ENCODE measurements at places on chromosomes 16 and 17.

DNA sequence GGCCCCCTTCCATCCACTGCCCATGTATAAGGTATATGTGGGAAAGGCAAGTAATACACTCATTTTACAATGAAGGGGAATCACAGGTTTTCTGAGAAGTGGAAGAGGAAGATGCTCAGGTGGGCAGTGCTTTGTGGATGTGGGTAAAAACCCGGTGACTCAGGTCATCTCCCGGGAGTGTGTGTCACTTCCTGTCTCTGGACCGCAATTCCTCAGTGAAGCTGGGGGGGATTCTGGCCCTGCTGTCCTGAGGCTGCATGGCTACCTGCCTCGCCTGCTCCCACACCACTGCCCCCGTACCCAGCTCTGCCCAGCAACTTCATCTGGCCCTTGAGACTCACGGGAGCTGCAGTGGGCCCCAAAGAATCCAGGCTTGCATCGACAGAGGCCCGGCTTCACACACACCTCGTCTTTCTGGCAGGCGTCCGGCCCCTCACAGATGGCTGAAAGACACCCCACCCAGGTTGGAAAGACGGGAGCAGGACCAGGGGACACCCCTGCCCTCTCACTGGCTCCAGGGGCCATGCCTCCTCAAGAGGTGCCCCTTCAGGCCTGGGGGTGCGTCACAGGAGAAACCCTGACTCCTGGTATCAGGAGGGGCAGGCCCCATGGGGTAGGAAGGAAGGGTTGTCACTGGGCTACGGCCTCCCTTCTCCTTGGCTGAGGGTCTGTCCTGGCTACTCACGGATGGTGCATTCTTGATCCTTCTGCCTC is 882 bp downstream of the SCARF1 start:
- DNase-seq: no peak

- no peak for DNase-seq
Measured at GRCh38 chr17:39631403-39631802, 4.7 kb downstream of the PPP1R1B start.

DNA sequence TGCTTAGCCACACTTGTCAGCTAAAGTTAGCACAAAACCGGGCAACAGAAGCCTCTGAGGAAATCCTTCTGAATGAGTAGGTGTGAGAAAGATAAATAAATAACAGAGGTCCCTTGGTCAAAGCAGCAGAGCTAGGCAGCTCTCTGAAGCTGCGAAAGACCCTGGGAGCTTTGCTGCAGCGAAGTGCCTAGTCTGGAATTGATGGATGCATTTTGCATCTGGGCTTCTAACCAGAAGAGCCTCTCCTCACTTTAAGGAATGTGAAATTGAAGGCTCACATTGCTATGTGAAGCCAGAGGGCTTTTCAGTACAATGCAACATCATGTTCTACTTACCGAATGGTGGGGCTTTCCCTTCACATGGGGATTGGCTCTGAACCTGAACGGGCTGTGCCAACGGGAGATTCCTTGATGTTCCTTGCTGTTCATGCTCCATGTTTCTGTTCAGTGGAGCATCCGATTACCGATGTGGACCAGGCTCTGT is 274.6 kb downstream of the HS3ST3B1 start:
- no peak for DNase-seq

DNA sequence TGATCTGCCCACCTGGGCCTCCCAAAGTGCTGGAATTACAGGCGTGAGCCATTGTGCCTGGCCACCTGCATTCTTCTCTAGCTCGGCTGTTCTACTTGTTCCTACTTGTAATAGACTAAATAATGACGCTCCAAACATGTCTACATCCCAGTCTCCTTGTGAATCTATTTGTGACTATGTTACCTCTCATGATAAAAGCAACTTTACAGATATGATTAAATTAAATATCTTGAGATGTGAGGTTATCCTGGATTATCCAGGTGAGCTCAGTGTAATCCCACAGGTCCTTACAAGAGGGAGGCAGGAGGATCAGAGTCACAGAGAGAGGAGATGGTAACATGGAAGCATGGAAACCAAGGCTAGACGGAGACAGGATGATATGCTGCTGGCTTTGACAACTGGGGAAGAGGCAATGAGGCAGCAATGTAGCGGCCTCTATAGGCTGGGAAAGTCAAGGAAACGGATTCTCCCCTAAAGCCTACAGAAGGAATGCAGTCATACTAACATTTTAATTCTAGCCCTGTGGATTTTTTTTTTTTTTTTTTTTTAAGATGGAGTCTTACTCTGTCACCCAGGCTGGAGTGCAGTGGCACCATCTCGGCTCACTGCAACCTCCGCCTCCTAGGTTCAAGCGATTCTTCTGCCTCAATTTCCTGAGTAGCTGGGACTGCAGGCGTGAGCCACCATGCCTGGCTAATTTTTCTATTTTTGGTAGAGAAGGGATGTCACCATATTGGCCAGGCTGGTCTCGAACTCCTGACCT is 5.0 kb upstream of the LASP1 start:
- no peak for DNase-seq

DNA sequence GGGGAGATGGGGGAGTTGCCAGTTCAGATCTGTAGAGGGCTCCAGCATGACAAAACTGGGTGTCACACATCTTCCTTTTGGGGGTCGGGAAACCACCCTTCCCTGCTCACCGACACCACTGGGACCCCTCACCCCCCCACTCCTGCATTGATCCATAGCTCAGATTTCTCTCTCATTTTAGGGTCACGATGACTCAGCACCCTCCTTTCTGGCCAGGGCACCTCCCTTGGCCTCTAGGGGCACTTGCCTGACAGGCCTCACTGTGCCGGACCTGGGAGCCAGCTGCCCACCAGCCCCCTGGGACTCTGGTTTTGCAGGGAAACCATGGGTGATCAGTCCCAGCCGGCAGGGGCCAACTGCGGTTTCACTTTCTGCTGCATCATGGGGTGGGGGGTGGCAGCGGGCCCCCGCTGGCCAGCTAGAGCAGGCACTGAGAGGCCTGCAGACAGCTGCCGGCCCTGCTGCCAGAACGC is 239.4 kb downstream of the MRTFB start:
- no peak for DNase-seq
